CD4-positive, CD25-positive, alpha-beta regulatory T cell (primary cell): ENCODE measurements at places on chromosomes 3 and 15. TPM values are rescaled to one million over a fixed set of nuclear protein-coding genes. Genes with fewer than 3 reads are reported as not detected.

GRCh38 chr3:64648927-64649906, 38.6 kb downstream of the ADAMTS9 start:
- no peak for DNase-seq

DNA sequence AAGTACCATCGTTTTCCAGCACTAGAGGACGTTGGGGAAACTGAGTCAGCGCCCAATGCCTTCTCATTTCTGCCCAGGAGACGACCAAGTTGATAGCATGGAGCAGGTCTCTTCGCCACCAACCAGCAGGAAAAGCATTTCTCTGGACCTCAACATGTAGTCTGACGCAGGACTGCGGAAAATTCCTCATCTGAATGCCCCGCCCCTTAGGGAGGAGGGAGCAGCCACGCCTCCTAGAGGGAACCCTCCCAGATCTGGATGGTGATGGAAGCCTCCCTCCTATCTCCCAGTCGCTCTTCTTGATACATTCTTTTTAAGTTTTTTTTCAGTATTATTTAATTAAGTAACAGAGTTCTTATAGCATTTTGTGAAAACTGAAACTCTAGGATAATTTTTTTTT, 17.4 kb upstream of the MINDY4B start:
- DNase-seq = no peak

DNA sequence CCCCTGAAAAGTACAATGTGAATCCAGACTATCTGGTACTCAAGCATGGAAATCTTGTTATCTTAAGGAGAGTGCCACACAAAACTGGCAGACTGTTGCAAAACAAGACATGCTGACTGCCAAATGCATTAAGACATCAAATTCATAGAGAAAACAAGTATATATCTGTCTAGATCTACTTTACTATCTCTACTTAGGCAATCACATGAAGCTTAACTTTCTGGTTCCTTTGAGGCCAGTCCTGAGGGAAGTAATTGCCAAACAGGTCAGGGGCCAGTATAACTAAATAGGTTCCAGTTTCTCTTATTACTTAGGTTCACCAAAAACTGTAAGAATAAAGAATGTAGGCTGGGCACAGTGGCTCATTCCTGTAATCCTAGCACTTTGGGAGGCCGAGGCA, 15.9 kb upstream of the SLC4A7 start:
- no peak for DNase-seq

- DNase-seq = no peak
These were observed 95.1 kb downstream of the DHX36 start for GRCh38 chr3:154229217-154229590.

LRRC49 gene
- not detected for total RNA-seq

- no peak for DNase-seq
These were observed 11.9 kb downstream of the MCM2 start for GRCh38 chr3:127610105-127610504.

GRCh38 chr15:81011593-81011992, 10.9 kb downstream of the TLNRD1 start:
- no peak for DNase-seq

DNA sequence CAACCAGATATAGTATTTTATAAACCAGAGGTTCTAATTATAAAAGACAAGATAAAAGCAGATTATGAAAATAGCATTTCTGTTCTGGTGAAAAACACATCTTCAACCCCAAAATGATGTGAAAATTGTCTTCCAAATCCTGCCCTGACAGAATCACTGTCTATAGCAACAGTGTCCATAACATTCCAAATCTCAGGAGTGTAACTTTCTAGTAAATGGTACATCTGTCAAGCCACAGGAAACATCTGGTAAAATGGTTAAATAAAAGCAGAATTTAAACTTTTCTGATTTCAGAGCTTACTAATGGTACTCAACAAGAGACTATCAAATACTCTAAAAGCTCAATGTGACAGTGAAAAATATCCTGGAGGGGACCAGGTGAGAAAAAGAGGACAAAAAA, 60.5 kb downstream of the VGLL4 start:
- DNase-seq = no peak

SGO1 gene
- 2.1 TPM for total RNA-seq

VGLL3 gene
- total RNA-seq = 0.05 TPM

GPR27 gene
- 1.0 TPM for total RNA-seq

GRCh38 chr3:33926998-33927605, 128.7 kb downstream of the PDCD6IP start:
- no peak for DNase-seq

DNA sequence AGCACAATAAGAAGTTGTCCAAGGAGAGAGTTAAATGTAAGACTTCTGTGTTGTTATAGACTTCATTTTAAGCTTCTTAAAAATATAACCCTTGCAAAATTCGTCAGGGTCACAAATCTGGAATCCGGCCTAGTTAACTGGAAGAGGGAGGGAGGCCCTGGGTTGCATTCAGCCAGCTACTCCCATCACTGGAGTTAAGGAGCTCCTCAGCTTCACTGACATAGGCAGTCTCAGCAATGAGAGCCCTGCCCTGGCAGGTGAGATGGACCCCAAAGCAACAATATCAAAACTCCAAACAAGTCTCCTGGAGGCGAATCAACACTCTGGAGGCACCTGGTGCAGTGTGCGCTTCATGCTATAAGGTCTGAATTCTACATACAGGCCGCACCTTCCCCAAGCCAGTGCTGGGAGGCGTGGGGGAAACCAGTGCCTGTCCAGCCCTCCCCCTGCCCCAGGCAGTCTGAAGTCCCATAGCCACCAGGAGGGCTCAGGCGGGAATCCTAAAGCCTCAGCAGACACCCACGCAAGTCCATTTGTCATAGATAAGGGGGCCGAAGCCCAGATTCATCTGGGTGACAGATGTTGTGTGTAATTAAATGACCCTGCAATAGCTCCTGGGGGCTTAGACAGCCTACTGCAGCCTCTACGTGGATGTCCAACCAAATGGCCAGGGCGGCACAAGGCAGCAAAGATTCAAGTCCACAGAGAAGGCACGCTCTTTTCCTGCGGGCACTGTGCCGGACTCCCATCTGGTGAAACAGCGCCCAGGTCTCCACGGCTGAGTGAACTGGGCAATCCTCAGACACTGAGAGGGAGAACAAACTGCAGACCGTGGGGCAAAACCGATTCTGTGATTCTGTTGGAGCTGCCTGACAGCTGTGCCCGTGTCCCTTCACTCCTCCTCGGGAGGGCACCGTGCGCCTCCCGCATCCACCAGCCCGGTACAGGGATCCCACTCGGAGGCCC, 64.9 kb downstream of the ATP10A start:
- DNase-seq = no peak

DNA sequence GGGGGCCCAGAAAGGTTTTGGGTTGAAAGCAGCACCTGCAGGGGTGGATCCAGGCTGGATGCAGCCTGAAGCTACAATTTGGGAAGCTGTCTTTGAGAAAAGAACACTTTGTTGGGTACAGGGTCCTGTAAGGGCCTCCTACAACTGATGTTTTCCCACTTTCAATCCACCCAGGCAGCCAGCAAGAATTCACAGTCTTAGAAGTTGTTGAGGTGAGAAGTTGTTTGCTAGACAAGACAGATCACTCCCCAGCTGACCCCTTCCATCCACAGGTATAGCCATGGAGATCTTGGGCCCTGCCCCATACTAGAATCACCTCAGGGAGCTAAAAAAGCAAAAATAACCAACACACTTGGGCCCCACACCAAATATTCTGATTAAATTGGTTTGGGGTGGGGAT, 10.3 kb upstream of the SMAD6 start:
- no peak for DNase-seq

GABRR3 gene
- not detected for total RNA-seq
